H1 (cell line): ENCODE measurements at places on chromosomes 13 and 19.
A peak's percentile ranks its signal among the peaks of the same experiment; 100 is the strongest.

- DNase-seq: no peak
These were observed 3.6 kb upstream of the CCER2 start for GRCh38 chr19:38915329-38916321.

DNA sequence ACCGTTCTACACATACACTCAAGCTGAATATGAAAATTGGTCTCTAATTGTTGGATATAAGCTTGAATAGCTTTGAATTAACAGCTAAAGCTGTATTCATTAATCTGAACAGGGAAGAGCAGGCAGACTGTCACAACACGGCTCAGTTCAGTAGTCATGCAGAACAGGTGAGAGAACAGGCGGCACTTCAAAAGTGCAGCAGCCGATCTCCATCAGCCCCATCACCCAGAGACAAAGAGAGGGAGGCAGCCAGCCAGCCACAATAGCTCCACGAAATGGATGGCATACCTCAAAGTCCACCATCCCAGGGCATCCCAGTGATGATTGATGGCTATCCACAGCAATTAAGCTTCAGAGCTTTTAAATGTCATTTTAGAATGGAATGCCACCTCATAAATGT, 419.2 kb downstream of the OLFM4 start:
- DNase-seq: no peak

DNA sequence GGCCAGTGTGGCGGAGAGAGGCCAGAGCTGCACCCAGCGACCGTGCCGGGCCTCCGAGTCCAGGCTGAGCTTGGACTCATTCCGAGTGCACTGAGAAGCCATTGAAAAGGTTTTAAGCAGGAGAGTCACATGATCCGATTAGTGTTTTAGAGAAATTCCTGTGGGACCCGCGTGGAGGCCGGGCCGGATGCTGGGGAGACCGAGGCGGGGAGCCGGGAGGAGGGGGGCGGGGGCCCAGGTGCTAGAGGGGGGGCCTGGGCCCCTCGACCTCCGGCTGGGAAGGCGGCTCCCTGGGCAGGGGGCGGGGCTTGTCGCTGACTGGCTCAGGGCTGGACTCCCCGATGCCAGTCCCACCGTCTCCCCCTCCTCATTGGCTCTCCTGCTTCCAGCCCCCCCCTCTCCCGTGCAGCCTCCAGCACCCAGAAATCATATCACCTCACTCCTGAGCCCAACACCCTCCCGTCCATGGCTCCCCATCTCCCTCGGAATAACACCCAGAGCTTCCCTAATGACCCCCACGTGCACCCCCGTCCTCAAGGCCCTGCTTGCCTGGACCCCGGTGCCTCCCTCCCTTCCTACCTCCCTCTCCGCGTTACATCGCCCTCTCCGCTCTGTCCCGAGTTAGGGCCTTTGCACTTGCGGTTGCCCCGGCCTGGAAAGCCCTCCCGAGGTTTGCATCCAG, 5.2 kb upstream of the ZNF579 start:
- DNase-seq: peak; percentile 92

DNA sequence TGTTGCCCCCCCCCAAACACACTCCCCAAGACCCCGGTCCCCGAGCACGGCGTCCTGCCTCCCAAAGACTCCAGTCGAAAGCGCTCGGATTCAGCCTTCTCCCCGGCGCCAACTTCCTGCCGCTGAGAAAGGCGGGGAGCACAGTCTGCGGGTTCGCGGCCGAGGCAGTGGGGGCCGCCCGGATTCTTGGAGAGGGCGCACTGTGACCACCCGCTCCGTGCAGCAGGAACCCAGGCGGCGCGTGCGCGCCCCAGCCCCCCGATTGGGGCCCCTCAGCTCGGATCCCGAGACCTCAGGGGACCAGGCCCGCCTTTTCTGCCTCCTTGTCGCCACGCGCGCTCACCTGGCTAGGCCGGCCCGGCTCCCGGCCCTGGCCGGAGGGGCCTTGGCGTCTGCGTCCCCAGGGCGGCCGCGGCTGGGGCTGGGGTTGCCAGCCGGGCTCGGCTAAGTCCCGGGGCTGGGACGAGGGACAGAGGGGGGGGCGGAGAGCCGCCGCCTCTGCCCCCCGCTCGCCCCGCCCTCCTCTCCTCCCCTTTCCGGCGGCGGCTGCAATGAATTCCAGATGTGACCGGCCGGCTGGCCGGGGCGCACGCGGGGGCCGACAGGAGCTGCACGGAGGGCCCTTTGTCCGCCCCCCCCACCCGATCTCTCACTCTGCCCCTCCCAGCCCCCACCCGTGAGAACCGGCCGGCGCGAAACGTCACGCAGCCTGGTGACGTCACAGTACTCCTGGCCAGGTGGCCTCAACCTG, at the start of gene S1PR2:
TSS of gene S1PR2 (minus strand) at position 471 of the 751 bp plus-strand sequence. CDS start 6,426 bp downstream, outside the sequence.
- peak; percentile 87 for DNase-seq

DNA sequence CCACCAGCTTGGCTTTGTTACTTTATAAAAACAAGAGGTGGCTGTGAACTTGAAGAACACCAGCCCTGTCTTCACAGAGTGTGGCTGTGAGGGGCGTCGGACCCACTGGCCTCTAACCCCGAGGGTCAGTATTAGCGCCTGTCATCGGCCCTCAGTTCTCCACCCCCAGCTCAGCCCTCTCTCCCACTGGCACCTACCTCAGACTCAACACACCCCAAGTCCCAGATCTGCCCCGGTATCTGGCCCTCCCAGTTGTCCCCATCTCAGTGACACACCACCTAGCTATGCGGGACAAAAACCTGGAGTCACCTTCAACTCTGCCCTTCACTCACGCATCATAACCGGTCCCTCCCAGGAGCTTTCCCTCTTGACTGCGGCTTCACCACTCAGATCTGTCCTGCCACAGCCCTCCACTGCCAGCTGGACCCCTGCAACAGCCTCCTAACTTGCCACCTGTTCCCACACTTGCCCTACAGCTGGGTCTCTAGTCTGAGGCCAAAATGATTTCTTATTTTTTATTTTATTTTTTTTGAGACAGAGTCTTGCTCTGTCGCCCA, 45.4 kb downstream of the PEPD start:
- DNase-seq: no peak

- no peak for DNase-seq
These were observed 55.0 kb upstream of the EEF1AKMT1 start for GRCh38 chr13:20828539-20829364.

DNA sequence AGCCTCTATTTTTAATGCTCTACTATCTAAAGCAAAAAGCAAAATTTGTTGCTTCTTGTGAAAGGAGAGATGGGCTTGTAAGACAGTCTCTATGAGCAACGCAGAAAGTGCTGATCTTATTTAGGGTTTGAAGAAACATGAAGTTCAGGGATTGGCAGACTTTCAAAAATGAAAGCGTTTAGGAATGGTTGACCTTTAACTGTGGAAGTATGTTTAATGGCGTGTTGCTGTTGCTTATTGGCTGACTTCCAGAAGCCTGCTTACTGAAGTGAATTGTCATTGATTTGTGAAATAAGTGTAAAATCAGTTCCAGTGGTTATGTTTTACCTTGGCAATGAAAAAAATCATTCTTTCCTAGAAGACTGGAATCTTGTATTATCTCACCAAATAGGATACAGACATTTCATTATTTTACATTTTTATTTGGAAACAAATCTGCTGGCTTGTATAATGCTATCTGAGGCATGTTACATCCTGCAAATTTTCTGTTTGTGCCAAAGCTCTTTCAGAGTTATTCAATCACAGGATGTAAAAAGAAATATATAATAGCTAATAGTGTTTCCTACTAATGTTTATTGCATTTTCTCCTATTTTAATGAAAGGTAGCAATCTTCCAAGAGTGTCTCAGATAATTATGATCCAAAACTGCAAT, 221.3 kb upstream of the SLITRK6 start:
- DNase-seq: no peak

- no peak for DNase-seq
These were observed 2.6 kb downstream of the VAV1 start for GRCh38 chr19:6774821-6775707.

DNA sequence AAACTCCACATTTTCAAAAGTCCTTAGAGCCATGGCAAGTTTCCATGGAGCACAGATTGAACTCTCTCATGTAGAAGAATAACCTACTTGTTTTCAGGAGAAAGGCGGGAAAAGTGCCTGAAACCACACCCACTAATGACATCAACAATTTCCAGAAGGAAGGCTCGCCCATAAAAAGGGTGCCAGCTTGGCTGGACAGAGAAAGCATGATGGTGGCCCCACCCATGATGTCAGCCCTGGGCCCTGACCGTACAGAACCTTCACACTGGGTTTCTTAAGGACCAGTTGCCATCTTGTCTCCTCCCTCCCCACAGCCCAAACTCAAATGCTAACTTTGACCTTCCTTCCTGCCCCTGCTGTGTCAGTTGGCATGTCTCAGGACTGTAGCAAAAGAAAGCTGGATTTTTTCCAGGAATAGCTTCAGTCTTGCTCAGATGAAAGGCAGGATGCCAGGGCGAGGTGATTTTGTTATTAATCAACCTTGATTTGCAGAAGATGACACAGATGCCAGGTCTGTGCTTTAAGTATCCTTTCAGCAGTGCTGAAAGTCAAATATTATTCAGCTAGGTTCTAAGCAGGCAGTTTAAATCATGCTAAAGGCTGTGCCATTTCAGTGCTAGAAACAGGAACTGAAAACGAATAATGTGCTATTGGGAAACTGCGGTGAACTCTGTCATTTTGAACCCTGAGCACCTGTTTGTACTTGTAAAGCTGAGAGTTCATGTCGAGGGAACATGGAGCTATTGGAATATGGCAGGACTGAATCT, 89.5 kb upstream of the RFC3 start:
- DNase-seq: no peak

GRCh38 chr19:16398530-16399249, 73.1 kb downstream of the EPS15L1 start:
- no peak for DNase-seq

- no peak for DNase-seq
These were observed 51.6 kb upstream of the EHD2 start for GRCh38 chr19:47661611-47662010.

DNA sequence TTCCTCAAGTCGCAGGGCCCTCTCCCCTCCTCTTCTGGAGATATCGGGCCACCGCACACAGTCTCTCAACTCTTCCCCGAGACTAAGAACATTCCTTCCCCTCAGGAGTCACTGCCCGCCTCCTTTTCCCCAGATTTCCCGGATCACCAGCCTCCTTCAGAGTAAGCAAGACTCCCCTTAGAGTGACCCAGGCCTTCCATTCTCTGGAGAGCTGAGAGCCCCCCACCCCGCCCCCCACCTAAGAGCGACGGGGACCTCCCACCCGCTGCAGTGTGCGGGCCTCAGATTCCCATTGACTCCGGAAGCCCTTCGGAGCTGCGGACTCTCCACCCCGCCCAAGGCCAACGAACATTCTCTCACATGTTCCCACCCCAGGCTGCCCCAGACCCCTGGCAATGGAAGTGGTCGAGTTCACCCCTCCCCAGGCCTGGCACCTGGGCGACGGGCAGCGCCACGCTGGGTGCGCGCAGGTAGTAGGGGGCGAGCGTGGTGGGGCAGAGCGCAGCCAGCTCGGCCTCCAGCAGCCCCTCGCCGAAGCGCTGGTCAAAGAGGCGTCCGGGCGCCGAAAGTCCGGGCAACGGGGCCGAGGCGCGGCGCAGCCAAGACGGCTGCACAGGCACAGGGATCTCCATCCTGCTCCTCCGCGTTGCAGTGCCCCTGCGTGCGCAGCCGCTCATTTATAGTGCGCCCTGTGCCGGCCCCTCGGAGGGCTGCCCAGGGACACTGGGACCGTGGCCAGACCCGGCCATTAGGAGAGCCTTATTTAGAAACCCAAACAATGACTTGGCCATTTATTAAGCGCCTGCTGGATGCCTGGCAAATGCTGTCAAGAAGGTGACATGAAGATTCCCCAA, at the start of gene HSPB6:
TSS of gene HSPB6 (minus strand) at position 653 of the 854 bp plus-strand sequence. CDS start at position 632, 21 bp downstream.
- no peak for DNase-seq

GRCh38 chr19:39971380-39972035, 543 bp downstream of the PSMC4 start:
- DNase-seq: no peak

- no peak for DNase-seq
These were observed 2.4 kb downstream of the LNX2 start for GRCh38 chr13:27617881-27618321.

GRCh38 chr13:74675182-74675581, 541.0 kb upstream of the KLF12 start:
- no peak for DNase-seq

- peak; percentile 84 for DNase-seq
These were observed 2.8 kb downstream of the JSRP1 start for GRCh38 chr19:2253106-2254063.

- no peak for DNase-seq
These were observed 20.5 kb upstream of the FBXO27 start for GRCh38 chr19:39052846-39053245.

GRCh38 chr13:67036699-67037457, 193.3 kb downstream of the PCDH9 start:
- DNase-seq: no peak

DNA sequence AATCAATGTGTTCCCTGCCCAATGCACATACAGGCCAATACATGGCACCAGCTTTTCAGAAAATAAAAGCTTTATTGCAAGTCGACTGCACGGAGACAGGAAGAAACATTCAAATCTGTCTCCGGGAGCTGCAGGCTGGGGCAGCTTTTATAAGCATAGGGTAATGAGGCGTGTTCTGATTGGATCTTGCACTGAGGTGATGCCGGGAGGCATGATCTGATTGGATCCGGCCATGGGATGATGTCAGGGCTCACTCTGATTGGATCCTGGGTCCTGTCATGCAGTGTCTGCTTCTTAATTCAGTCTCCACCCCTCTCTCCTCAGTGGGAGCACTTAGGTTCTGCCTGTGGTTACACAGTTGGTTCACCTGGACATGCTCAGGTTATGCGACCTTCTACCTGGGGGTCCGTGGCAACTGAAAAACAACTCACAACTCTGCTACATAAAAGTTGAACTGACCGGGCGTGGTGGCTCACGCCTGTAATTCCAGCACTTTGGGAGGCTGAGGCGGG, 11.8 kb upstream of the FBN3 start:
- DNase-seq: no peak

- no peak for DNase-seq
These were observed 45.5 kb downstream of the BRD4 start for GRCh38 chr19:15286688-15287365.

GRCh38 chr19:5913739-5914357, at the start of gene CAPS:
Gene CAPS, plus strand, starts transcription at chr19:5914254. Its CDS starts 153 bp downstream, at chr19:5914407.
- DNase-seq: no peak

DNA sequence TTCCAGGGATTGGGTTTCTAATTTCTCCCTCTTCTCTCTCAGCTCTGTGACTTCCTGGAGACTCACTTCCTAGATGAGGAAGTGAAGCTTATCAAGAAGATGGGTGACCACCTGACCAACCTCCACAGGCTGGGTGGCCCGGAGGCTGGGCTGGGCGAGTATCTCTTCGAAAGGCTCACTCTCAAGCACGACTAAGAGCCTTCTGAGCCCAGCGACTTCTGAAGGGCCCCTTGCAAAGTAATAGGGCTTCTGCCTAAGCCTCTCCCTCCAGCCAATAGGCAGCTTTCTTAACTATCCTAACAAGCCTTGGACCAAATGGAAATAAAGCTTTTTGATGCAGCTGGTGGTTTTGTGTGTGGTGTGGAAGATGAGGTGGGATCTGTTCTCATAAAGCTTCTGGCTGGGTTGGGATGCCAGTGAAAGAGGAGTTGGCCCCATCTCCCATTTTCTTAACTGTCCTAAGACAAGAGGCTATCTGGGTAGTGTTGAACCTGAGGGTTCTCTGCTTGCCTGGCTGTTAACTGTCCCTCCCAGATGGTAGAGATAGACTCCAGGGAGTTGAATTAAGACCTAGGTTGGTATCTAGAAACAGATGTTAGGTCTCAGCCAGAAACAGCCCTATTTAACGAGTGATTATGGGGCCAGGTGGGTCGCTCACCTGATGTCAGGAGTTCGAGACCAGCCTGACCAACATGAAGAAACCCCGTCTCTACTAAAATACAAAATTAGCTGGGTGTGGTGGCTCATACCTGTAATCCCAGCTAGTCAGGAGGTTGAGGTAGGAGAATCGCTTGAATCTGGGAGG, 1.6 kb downstream of the FTL start:
- no peak for DNase-seq
